Dermis microvascular lymphatic vessel endothelial cell (primary cell): ENCODE measurements at places on chromosomes 5 and 9.

DNA sequence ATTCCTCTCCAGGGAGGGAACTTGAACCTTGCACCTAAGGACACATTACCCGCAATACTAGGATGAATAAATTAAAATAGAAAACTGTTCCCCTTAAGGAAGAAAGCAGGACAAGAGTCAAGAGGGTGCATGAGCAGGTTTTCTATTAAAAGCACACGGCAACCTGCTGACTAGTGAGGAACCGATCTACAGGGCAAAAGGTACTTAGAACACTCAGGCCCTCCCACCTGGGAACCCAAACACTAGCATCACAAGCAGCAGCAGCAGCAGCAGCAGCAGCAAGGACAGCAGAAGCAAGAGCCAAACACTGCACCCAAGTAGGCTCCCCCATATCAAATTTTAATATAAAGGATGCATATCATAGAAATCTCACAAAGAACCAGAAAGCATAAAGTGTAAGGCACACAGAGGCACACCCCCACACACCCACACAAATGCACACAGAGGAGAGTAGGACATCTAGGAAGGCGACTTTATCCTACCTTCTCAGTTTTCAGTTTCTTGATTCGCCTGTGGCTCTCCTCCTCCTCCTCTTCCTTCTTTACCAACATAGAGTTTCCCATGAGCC is 2.8 kb downstream of the ZNF608 start:
- DNase-seq, result peak; percentile 24

DNA sequence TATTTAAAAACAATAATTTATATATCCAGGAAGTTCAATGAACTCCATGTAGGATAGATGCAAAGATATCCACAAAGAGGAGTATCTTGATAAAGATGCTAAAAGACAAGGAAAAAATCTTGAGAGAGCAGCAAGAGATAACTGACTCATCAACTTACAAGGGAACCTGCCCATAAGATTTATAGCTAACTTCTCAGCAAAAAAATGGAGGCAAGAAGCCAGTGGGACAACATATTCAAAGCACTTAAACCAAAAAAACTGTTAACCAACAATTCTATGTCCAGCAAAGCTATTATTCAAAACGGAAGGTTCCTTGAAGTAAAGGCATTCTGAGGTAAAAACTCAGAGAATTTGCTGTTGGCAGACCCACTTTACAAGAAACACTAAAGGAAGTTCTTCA is 20.3 kb downstream of the RABGAP1 start:
- DNase-seq, result no peak

DNA sequence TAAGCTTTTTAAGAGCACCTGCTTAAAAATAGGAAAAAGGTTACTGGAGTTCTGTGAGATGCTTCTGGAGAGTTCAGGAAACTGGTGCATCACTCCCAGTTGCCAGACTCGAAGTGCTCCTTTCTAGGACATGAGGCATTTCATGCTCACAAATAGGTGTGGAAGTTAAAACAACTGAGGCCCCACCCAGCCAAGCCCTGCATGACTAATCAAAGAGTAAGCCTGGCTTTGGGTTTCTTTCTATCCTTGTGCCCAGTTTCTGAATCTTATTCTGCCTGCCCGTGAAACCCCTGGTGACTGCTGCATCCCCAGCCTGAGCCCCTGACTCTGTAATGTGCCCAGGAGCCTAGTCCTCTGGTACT is 7.7 kb downstream of the SPINK9 start:
- DNase-seq, result no peak

GRCh38 chr9:131833906-131834305 is 94.0 kb upstream of the RAPGEF1 start:
- no peak for DNase-seq

- DNase-seq, result no peak
Observed at GRCh38 chr5:172584638-172585037, 56.4 kb upstream of the NEURL1B start.

- peak; percentile 95 for DNase-seq
Observed at GRCh38 chr5:160463740-160464465, 42.2 kb downstream of the PTTG1 start.

DNA sequence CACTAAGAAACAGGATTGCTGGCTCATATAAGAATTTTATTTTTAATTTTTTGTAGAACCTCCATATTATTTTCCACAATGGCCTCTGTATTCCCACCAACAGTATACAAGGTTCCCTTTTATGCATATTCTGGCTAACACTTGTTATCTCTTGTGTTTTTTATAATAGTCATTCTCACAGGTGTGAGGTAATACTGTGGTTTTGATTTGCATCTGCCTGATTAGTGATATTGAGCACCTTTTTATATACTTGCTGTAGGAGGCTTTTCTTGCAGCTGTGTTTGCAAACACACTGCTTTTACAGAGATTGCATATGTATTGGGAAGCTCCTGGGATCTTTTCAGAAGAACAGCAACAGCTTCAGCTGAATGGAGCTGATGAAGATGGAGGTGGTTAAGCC is 164.8 kb downstream of the DEPDC1B start:
- no peak for DNase-seq
